ENCODE measurements at places on chromosomes 6 and 20.

DNA sequence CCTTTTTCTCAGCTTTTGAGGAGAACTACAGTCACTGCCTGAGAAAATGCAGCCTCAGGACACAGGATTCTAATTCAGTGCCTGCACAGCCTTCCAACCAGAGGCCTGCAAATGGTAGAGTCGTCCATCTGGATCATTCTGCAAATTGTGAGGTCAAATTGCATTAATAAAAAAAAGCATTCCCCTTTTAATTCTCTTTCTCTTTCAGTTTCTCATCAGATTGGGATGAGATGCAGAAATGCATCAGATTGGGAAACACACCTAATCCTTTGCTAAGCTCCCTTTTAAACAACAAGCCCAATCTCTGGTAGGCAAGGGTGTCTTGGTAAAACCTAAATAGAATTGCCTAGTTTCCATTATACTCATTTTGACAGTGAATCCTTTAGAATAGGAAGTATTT is 838.8 kb downstream of the MAFB start:
- DNase-seq, result no peak

- DNase-seq, result no peak
These were observed 6.9 kb upstream of the RRBP1 start for GRCh38 chr20:17688965-17689364.

GRCh38 chr6:112851146-112851545 is 504.0 kb downstream of the RFPL4B start:
- no peak for DNase-seq

DNA sequence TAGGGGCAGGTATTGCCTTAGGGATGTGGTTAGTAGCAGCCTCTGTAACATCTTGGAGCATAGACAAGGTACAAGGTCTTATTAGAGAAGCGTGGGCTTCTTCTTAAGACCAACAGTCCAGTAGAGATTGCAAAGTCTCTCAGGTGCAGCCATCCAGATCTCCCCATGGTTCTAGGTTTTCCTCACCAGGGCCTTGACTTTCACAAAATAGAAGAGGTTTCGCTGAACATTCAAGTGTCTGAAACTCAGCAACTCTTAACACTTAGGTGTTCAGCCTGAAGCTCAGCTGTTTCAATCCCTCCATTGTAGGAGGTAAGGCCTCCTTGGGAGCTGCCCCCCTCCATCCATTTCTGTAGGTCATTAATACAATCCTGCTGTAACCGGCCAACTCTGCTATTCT is 44.4 kb downstream of the GOPC start:
- DNase-seq, result no peak
